ENCODE measurements at places on chromosomes 12 and 14.

DNA sequence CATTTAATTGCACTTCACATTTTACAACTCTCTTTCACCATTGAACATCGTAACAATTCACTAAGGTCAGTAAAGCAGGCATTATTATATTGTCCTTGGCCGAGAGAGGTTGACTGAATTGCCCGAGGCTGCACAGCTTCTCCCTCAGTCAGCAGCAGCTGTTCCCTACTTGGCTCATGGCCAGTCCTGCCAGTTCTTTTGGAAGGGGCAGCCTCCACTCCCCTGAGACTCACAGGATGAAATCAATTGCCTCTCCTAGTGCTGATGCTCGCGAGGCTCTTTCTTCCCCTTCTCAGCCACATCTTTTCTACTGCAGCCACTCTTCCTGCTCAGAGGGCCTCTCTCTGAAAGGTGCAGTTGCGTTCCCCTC is 79.9 kb upstream of the KCNA1 start:
- DNase-seq = peak; percentile 63

DNA sequence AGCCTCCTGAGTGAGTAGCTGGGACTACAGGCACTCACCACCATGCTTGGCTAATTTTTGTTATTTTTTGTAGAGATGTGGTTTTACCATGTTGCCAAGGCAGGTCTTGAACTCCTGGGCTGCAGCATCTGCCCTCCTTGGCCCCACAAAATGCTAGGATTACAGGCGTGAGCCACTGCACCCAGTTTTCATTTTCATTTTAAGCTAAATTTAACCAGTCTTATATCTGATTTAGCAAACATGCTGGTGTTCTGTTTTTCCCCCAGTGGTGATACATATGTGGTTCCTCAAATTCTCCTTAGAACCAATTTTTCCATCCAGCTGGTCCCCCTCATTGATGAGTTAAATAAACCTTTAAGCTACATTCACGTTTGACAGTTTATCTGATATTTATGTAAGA is 43.8 kb upstream of the BICD1 start:
- DNase-seq = no peak

- peak; percentile 92 for DNase-seq
Observed at GRCh38 chr14:21525962-21526671, at the start of gene SALL2. SALL2 (minus strand) TSS chr14:21526346; CDS start chr14:21526127, 219 bp downstream.

GRCh38 chr12:47755655-47756562 is 2.8 kb downstream of the RAPGEF3 start:
- no peak for DNase-seq

DNA sequence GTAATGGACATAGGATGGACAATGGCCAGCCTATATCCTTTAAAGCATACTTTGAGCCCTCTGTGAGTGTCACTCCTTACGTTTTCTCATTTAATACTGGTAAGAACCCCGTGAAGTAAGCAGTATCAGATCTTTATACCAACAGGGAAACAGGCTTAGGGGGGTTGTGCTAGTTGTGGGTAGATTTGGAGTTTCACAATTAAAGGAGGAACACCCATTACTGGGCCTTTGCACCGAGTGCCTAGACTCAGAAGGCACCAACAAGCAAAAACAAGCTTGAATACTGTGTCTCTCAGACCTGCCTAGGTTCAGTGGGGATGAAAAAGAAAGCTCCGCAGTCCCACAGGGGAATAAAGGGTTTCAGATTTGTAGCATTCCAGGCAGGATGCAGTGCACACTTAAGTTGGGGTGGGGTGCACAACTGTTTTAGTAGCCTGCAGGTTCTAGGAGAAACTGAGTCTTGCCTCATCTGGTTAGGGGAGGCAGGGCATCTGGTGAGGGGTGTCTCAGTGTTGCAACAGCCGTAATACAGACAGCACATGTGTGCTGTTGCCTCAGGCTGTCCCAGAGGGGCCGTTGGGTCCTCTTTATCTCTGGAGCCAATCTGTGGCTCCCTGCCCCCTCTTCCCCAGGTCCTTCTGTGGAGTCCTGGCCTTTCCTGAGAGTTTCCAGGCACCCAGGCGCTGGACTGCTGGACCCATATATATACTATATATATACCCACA is 51.2 kb downstream of the IRAK3 start:
- DNase-seq = no peak

DNA sequence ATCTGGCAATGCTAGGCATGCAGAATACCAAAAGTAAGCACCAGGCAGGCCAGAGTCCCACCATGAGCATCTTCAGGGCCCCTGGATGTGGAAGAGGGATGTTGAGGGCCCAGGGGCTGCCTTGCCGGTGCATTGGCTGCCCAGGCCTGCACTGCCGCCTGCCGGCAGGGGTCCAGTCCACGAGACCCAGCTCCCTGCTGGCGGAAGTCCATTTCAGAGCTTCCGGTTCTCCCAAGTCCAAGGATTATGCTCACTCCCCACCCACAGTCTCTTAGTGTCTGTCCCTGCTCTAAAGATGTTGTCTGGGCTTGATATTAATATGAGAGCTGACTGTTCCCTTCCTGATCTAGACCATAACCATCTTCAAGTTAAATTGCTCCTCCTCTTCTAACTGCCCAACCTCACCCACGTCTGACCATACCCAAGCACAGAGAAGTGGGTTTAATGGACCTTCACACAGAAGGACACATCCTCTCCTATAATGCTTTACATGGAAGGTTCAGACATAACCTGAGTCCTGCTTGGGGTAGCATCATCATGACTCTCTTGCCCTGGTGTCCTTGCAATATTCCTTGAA is 117.4 kb downstream of the DAD1 start:
- no peak for DNase-seq

DNA sequence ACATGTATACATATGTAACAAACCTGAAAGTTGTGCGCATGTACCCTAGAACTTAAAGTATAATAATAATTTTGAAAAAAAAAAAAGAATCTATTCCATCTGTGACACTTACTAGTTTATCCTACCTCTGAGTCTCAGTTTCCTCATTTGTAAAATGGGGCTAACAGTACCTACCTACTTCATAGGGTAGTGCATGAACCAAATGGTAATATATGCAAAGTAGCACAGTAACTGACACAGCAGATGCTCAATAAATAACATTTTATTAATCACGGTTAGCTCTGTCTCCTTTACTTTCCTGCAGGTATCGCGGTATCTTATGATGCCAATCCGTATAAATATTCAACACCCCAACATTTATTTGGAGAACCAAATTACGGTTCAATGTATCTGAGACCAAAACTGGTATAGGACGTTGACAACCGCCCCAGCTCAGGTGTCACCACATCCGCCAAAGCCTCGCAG is 703 bp downstream of the TMED10 start:
- DNase-seq = no peak

DNA sequence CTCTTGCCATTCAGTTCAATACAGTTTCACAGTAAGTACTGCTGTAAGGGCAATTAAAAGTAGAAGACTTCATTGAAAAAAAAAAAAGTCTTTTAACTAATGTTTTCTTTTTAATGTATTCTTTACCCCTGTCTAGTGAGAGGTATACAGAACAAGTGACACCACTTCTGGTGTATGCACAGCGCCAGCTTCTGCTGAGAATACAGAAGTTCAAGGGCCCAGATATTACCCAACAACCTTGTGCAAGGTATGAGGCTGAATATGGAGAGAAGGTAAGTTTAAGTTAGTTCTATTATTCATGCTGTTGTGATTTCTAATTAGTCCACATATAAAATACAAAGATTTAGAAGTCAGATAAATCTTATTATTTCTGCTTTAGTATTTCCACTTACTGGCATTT is 168.7 kb downstream of the CFAP54 start:
- DNase-seq = no peak

GRCh38 chr12:6361834-6362233 is 13.5 kb downstream of the SCNN1A start:
- no peak for DNase-seq

DNA sequence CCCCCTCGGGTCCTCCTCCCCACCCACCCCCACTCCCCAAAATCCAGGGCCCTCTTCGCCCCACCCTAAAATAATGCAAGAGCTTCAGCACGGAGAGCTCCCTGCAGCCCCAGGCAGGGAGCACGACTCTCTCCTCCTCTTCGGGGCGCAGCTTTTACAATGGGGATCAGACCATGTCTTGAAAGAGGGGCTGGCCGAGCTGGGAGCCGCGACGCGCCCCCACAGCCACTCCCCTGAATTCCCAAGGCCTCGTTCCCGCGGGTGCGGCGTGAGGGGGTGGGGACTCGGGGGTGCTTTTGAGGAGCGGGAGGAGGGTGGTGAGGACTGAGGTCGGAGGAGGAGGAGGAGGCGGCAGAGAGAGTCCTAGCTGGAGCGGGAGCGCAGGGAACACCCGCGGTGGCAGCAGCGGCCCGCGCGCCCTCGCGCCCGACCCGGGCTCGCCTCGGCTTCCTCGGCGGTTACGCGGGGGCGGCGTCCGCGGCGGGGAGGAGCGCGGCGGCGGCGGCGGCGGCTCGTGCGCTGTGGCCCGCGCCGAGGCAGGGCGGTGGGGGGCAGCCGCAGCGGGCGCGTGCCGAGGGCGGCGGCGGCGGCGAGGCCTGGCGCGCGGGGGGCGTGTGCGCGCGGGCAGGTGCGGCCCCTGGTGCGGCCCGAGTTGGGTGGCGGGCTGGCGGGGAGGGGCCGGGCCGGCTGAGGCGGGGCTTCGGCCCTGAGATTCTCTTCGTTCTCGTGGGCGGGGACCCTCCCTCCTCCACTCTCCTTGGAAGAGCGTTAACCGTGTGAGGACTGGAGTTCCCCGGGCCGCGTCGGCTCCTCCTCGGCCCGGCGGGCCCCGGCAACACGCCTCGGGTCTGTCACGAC is at the start of gene ANKS1B:
TSS of gene ANKS1B (minus strand) at position 666 of the 858 bp plus-strand sequence. CDS start 699 bp downstream, outside the sequence.
- DNase-seq = peak; percentile 19

GRCh38 chr12:47449797-47450196 is 256.0 kb downstream of the RPAP3 start:
- no peak for DNase-seq

DNA sequence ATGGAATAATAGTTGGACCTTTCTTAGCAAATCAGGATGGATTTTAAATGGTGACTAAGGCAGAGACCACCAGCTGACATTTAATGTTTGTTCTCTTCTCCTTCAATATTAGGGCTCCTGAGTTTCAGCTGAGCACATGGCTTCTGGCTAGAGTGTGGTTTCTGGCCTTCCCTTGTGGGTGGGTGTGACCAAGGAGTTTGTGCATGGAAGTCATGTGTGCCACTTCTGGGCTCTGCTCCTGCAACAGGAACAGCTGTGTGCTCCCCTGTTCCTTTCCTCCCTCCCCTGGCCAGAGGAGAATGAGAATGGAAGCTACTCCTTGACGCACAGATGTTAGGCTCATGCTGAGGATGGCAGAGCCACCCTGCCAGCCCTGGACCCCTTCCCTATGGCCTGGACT is 44.2 kb downstream of the CCDC175 start:
- no peak for DNase-seq

DNA sequence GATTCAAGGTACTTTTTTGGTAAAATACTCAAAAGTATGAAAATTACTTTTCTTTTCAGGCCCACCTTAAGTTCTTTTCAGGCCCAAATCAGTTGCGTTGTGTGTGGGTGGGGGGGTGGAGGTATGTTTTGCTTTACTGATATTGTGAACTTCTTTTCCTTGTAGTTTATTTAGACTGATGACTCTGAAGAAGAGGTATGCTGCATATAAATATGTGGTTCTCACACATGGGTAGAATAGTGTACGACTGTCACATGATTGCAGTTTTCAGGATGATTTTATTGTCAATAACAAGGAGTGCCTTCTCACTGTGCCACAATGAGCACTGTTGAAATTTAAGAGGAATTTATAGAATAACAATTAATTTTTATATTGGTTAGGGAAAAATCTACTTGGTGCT is 166.6 kb upstream of the ATP2B1 start:
- DNase-seq = no peak

- DNase-seq = peak; percentile 67
Observed at GRCh38 chr12:102948941-102949352, 8.5 kb upstream of the ASCL1 start.

GRCh38 chr12:92078167-92079053 is 67.2 kb downstream of the BTG1 start:
- no peak for DNase-seq

- DNase-seq = no peak
Observed at GRCh38 chr12:3587402-3588013, 96.5 kb downstream of the PRMT8 start.

GRCh38 chr12:70543444-70543843 is 93.8 kb downstream of the PTPRB start:
- DNase-seq = no peak

GRCh38 chr14:65915125-65915524 is 502.6 kb downstream of the FUT8 start:
- DNase-seq = no peak

All from NCI-H1694 (cell line).